Left renal pelvis (tissue), 4 donors: ENCODE measurements at places on chromosomes 13 and 19.

- DNase-seq = no peak
Measured at GRCh38 chr19:55346725-55347441, 7.2 kb downstream of the KMT5C start.

DNA sequence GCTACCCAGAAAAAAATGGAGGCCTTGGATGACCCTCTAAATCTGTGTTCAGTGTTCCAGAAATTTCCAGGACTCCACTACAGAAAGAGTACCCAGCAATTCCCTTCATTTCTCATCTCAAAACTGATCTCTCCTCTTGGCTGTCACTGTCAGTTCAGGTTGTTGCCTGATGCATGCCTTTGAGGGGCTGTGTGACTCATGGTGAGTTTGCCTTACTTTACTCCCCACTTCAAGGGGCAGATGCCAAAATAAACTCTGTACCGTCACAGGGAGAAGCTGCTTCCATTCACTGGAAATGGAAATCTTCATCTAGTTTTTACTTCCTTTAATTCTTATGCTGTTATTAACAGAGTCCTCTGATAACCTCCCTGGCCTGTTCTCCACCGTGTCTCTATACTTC lies 1075.0 kb downstream of the DIAPH3 start:
- no peak for DNase-seq

- no peak for DNase-seq
Measured at GRCh38 chr13:76019421-76020044, 383.4 kb downstream of the LMO7 start.

GRCh38 chr13:71605744-71606143 lies 261.3 kb downstream of the DACH1 start:
- DNase-seq = no peak

DNA sequence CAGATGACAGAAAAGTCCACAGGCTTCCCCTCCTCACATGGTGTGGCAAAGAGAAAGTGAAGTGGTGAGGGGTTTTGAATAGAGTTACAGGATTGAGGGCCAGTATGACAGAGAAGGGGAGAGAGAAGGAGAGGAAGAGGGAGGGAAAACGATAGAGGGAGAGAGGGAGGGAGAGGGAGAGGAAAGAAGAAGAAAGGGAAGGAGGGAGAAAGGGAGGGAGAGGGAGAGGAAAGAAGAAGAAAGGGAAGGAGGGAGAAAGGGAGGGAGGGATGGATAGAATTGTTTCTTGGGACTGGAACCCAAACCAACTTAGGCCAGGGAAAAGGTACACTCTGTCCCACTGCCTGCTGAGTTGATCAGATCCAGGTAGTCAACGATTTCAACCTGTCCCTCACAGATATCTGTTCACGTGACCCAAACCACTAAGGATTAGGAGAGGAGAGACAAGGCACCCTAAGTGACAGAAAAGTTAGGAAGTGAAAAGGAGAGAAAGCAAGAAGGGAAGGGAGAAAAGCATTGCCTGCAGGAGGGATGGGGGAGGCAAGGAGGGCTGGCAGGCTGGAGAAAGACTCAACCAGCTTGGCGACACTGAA lies 8.1 kb upstream of the IGFL3 start:
- DNase-seq = no peak

DNA sequence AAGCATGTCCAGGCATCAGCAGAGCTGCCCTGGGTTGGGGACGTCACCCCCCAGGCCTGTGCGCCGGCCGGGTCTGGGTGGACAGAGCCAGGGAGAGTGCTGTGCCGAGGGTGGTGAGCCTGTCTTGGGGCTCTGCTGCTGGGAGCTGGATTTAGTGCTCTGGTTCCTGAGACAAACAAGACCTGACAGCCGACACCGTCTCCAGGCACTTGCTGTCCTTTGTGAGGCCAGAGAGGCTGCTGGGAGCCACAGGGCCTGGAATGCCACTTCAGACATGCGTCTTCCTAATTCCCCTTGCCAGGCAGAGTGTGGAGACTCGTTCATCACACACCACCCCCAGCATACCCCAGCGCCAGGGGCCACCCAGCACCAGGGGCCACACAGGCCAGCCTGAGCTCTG lies 165.8 kb downstream of the KDM4B start:
- no peak for DNase-seq
